ENCODE measurements at places on chromosomes 2 and 18. TPM values are rescaled to one million over a fixed set of nuclear protein-coding genes. Genes with fewer than 3 reads are reported as not detected.

DNA sequence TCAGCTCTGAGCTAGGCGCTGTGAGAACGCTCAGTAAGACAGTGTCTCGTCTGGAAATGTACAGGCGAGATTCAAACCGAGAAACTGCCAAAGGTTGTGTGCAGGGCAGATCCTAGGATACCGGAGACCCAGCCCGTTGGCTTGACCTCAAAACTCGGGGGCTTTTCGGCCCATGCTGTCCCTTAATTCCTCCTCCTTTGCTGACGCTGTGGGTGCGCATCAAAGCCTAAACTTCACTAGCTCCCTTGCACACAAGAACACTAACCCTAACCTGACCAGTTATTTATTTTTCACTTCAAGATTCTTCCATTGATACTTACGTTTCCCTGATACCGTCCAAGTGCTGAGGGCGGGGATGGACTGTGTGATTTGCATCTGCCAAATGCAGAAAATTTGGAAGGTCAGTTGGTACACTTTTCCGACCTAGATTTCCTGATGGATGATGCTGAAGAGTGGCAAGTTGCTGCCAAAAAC is 1.0 kb upstream of the AAK1 start:
- H3K4me3 ChIP-seq = peak overlapping the region; percentile 70

DNA sequence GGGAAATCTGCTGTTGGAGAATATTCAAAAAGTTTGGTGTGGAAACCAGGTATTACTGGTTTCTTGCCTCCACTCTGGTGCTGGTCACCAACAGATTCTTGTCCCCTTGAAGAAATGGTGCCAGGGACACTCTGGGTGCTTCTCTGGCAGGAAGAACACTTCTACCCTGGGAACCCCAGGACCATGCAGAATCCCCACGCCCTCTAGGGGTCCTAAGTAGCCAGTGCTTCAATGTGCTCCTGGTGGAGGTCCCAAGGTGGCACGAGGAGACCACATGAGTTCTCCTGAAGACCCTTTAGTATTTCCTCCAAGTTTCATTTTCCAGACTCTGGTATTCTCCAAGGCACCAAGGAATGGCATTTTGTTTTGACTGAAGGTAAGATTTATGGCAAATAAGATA is 380.6 kb downstream of the TSN start:
- H3K27me3 ChIP-seq = no peaks in the 10 kb centered on the region
- H3K4me1 ChIP-seq = no peaks in the 10 kb centered on the region
- no peak overlapping the region for H3K27ac ChIP-seq
- no peak for DNase-seq
- no peak overlapping the region for H3K4me3 ChIP-seq
- no peaks in the 10 kb centered on the region for H3K36me3 ChIP-seq

Gene NETO1
- total RNA-seq = not detected

DNA sequence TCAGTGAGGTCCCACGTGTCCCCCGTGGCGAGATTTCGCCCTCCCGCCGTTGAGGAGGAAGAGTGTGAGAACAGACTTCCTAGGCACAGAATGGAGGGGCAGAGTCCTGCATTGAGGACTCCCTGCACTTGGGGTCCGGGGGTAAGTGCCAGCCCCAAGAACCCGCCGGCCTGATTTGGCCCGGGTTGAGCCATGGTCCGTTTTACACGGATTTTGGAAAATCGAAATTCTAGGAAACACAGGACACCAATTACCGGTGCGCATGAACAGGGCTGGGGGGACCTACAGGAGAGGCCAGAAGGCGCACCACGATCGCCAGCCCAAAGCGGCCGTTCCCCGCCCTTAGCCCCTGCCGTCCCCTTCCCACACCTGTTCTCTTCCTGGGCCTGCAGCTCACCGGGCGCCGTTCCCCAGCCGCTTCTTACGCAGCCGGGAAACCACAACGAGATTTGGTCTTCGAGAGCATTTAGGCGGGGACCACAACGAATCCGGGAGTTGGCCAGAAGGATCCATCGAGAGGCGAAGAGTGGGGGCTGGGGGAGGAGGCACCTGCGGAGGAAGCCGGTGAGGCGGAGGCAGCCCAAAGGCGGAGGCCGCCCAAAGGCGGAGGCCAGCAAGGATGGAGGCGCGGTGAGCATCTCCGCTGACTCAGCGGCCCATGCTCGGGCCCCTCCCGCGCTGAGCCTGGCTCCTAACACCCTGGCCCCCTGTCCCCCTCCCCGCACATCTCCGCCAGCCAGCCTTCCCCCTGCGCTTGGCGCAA is 464 bp upstream of the TLX2 start:
- no peaks in the 10 kb centered on the region for H3K36me3 ChIP-seq
- H3K4me1 ChIP-seq = peaks cover 30% of the 10 kb centered on the region
- H3K27me3 ChIP-seq = peaks cover 41% of the 10 kb centered on the region
- DNase-seq = no peak

Gene OR6B2
- not detected for total RNA-seq

GRCh38 chr2:224405412-224405811 is 3.5 kb upstream of the FAM124B start:
- H3K4me1 ChIP-seq = no peaks in the 10 kb centered on the region
- H3K4me3 ChIP-seq = no peak overlapping the region
- H3K27me3 ChIP-seq = no peaks in the 10 kb centered on the region
- no peaks in the 10 kb centered on the region for H3K36me3 ChIP-seq
- DNase-seq = no peak
- no peak overlapping the region for H3K27ac ChIP-seq

GRCh38 chr2:206127656-206128055 is 31.6 kb downstream of the NDUFS1 start:
- H3K27me3 ChIP-seq = no peaks in the 10 kb centered on the region
- no peak overlapping the region for H3K27ac ChIP-seq
- no peak overlapping the region for H3K4me3 ChIP-seq
- no peak for DNase-seq

- H3K27ac ChIP-seq = no peak overlapping the region
- no peak for DNase-seq
- no peaks in the 10 kb centered on the region for H3K4me1 ChIP-seq
- H3K27me3 ChIP-seq = no peaks in the 10 kb centered on the region
- H3K4me3 ChIP-seq = no peak overlapping the region
- no peaks in the 10 kb centered on the region for H3K36me3 ChIP-seq
These were observed 28.7 kb downstream of the XIRP2 start for GRCh38 chr2:166916987-166917386.

DNA sequence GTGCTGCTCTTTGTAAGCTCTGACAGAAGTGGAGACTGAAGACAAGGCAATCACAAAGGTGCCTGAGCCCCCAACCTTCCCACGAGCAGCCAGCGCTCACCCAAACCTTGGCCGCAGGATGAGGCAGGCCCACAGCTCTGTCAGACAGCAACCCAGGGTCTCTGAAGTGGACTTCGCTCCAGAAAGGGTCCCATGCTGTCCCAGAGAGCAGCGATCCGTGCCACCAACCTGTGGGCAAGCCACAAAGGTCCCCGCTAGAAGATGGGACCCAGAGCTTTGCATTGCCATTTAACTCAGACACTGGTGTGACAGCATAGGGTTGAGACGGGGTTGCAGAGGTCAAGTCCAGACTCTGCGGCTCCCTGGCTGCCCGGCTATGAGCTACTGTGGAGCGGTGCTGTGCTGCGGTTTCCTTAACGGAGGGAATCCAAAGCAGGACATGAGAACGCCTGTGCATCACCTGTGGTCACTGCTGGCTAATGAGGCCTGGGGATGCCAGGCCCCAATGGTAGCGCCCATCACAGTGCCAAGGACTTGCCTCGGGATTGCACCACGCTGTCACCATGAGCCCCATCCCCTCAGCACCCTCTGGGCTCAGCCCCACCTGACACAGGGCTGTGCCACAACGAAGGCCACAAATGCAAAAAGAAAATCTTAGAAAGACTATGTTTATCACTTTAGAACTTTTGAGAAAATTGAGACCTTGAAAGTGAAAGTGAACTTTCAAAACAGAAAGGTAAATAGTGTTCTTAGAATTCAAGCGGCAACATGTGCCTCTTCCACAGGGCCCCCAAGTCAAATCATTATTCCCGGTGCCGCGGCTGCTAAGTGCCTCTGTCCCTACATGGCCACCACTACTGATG is 103.4 kb downstream of the HDAC4 start:
- peaks cover 50% of the 10 kb centered on the region for H3K4me1 ChIP-seq
- no peak for DNase-seq
- no peak overlapping the region for H3K4me3 ChIP-seq
- H3K27me3 ChIP-seq = no peaks in the 10 kb centered on the region

DNA sequence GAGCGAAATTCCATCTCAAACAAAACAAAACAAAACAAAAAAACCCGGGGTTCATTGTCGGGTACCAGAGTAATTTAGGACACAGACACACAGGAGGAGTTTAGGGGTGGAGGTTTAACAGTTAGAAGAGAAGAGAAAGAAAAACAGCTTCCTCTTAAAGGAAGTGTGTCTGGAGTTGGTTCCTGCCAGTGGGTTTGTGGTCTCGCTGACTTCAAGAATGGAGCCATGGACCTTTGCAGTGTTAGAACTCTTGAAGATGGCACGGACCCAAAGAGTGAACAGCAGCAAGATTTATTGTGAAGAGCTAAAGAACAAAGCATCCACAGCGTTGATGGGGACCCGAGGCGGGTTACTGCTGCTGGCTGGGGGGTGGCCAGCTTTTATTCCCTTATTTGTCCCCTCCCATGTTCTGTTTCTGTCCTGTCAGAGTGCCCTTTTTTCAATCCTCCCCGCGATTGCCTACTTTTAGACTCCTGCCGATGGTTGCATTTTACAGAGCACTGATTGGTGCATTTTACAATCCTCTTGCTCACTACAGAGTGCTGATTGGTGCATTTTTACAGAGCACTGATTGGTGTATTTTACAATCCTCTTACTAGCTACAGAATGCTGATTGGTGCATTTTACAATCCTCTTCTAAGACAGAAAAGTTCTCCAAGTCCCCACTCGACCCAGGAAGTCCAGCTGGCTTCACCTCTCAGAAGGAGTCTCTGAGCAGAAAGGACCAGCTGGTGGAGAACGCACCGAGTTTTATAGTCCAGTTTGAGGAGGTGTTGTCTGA is 28.7 kb upstream of the ATP8B1 start:
- H3K27ac ChIP-seq = no peak overlapping the region
- no peaks in the 10 kb centered on the region for H3K36me3 ChIP-seq
- H3K4me1 ChIP-seq = no peaks in the 10 kb centered on the region
- DNase-seq = no peak
- H3K4me3 ChIP-seq = no peak overlapping the region

GRCh38 chr18:25305584-25305983 is 46.4 kb downstream of the ZNF521 start:
- H3K4me1 ChIP-seq = no peaks in the 10 kb centered on the region
- H3K4me3 ChIP-seq = no peak overlapping the region
- DNase-seq = no peak
- H3K27me3 ChIP-seq = no peaks in the 10 kb centered on the region
- H3K36me3 ChIP-seq = no peaks in the 10 kb centered on the region

Gene DSC3
- 176 TPM for total RNA-seq

DNA sequence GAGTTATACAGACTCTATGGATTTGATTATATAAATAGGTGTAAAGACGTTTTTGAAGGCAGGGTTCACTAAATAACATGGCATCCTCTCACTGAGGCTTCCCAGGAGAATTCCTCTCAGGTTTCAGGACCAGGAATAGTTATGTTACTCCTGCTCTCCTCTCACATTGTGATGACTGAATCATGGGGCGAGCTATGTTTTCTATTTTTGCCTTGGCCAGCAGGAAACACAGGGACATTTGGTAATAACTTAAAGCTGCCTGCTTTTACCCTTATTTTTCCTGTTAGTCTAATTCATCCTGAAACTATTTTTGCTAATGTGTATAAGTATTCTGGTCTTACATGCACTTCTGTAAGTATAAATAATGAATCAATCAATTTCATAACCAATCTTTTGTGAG is 115.3 kb upstream of the ITGB6 start:
- no peaks in the 10 kb centered on the region for H3K27me3 ChIP-seq
- H3K27ac ChIP-seq = no peak overlapping the region
- no peak overlapping the region for H3K4me3 ChIP-seq
- peaks cover 44% of the 10 kb centered on the region for H3K4me1 ChIP-seq
- no peak for DNase-seq
